ENCODE measurements at places on chromosomes 1 and 21.

- DNase-seq: no peak
These were observed 43.5 kb downstream of the OPRD1 start for GRCh38 chr1:28855469-28855951.

- no peak for DNase-seq
These were observed 526 bp upstream of the SLC25A24 start for GRCh38 chr1:108200687-108201051.

GRCh38 chr1:205370780-205371179 is 14.1 kb upstream of the KLHDC8A start:
- DNase-seq: no peak

DNA sequence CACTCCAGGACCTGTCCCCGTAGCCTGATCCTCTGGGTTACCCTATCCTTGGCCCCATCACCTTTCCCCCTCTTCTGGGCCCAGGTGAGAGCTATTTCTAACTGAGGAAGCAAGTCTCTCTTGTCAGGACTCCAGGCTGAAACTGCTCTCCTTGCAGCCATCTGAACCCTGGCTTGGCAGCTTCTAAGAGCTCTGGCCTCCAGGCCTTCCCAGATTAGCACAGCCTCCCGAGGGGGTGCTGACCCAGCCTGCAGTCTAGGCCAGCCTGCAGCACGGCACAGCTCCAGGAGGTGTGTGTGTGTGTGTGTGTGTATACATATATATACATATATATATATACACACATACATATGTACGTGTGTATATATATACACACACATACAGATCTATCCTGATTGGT is 17.4 kb downstream of the CACNA1S start:
- no peak for DNase-seq

GRCh38 chr1:39609618-39610331 is 29.7 kb downstream of the HEYL start:
- peak; percentile 66 for DNase-seq

DNA sequence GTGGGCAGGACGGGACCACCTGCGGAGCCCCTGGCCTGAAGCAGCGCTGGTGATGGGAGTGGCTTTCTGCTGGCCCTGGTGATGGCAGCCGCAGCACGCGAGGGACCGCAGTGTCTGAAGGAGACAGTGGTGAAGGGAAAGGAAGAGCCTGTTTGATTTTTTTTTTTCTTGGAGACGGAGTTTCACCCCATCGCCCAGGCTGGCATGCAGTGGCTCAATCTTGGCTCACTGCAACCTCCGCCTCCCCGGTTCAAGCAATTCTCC is 40.2 kb upstream of the TRAPPC10 start:
- no peak for DNase-seq
